Anterior cingulate cortex (tissue), 58 donors: ENCODE measurements at places on chromosomes 2 and 18.

DNA sequence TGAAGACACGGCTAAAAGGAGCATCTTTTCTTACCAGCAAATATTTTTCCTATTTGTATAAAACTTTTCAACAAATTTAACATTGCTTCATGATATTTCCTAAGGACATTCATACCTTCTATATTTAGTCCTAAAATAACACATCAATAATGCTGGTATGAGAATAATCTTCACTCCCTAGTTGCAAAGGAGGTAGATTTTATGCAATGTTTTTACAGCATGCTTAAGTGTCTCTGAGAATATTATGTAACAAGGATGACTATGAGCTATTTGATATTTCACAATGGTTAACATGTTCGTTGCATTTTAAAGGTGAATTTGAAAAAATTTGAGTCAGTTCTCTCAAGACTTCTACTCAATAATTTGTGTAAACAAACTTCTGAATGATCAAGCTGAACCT lies 506.7 kb downstream of the NUP35 start:
- DNase-seq, result no peak

- no peak for DNase-seq
Observed at GRCh38 chr2:219636144-219636915, 8.9 kb downstream of the SLC4A3 start.

DNA sequence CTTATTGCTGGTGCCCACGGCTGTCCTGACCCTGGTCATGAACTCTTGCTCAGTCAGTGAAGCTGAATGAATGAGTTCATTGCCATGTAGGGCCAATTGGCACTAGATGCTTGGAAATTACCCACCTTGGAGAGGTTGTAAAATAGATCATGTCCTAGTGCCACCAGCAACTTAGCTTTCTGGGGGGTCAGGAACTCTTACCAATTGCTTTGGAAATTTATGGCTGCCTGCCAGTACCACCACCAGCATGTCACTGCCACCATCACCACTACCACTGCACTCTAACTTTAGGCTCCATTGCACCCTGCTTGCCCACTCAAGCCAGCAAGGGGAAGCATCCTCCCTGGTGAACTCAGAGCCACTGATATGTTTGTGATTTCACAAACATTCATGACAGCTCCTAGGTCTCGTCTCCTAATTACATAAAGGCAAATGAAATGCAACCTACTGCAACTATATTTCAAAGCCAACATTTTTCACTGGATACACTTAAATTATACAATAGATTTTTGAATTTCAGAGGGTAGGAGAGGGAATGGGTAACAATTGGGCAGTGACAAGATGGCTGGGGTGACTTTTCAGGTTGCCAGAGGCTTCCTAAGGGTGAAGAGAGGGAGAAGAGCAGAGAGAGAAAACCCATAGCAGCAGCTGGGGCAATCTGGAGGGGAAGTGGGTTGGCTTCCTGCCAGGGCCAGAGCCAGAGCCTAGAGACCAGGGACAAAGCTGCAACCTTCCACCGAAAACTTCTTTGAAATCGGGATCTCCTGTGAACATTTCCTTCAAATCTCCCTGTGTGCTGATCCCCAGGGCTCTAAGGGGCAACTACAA lies 3.5 kb upstream of the EMILIN1 start:
- no peak for DNase-seq

GRCh38 chr2:127226132-127226519 lies 6.0 kb upstream of the CYP27C1 start:
- DNase-seq, result no peak
